GF-D8 (cell line): ENCODE measurements at places on chromosomes 4 and X.

GRCh38 chr4:139557556-139558110 is 1.6 kb upstream of the SETD7 start:
- no peak for DNase-seq

GRCh38 chrX:129653971-129654651 is 645 bp downstream of the APLN start:
- no peak for DNase-seq

- no peak for DNase-seq
Observed at GRCh38 chr4:147626903-147627302, 9.7 kb downstream of the TMEM184C start.

GRCh38 chr4:82469791-82470345 is 39.5 kb downstream of the ENOPH1 start:
- DNase-seq = no peak

- no peak for DNase-seq
Observed at GRCh38 chr4:171817026-171817425, 3.8 kb downstream of the GALNTL6 start.

DNA sequence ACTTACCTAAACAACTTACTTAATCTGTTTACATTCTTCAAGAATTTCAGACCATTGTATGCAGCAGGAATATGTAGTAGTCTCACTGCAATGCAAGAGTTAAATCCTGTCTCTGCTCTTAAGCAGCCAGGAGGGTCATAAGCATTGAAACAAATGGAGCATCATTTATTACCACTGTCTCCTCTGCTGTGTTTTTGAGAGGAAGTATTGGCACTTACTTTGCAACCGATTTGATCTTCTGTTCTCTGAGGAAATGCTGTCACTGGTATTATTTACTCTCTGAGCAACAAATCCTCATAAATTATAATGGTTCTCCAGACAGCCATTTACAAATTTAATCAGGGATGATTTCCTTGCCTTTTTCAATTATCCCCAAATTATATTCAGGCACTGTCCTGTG is 1367.1 kb downstream of the STIM2 start:
- no peak for DNase-seq

GRCh38 chr4:183097231-183098018 is 1.6 kb upstream of the WWC2 start:
- no peak for DNase-seq

- no peak for DNase-seq
Observed at GRCh38 chr4:24603343-24603742, 19.0 kb upstream of the DHX15 start.

GRCh38 chr4:72375073-72375736 is 193.8 kb downstream of the ADAMTS3 start:
- no peak for DNase-seq

DNA sequence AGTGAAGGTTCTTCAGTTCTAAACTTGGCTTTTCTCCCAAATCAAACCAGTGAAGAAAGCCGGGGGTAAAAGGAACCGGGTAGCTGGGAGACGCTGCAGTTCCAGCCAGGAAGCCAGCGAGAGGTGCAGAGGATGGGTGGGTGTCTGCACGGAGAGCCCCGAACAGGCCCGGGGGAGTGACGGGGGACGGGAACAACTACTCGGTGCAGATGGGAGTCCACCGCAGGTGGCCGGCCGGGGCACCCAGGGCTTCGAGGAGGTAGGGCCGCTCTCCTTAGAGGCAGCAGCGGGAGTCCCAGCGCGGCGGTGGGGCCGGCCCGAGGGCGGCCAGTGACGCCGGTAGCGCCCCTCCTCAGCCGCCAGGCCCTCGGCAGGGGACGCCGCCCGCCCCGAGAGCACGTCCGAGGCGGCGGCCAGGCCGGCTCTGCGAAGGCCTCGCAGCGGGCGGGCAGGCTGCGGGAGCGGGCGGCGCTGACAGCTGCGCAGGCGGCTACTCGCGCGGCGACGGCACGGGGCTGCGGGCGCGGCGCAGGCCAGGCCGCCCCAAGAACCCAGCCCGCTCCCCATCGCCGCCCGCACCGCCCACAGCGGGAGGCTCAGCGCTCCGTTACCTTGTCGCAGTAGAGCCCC is 449 bp downstream of the FBXL5 start:
- no peak for DNase-seq

DNA sequence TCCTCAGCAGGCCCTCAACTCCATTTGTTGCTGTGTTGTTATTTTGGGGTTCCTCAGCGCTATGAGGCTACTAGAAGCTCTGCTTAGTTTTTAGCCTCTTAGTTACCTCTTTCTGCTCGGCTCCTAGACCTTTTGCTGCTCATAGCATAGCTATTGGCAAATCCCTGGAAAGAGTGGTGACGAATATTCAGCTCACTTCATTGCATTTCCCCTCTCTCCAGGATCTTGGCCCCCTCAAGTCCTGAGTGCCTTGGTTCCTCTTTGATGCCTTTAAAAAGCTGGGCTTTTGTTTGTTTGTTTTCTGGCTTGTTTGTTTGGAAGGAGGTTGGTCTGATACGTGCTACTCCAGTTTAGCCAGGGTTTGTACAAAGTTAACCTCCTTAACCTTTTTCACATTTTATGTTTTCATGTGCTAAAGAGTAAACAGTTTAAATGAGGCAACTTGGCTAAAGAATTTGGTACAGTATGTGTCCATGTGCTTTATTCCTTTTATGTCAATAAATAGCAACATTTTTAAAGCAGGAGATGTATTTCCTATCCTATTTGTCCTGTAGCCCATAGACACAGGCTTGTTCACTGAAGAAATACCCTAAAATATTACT is 31.5 kb downstream of the SMAD1 start:
- no peak for DNase-seq

GRCh38 chr4:73617256-73617655 is 3.0 kb downstream of the RASSF6 start:
- DNase-seq = no peak
